ENCODE measurements at places on chromosomes 7 and 10.

DNA sequence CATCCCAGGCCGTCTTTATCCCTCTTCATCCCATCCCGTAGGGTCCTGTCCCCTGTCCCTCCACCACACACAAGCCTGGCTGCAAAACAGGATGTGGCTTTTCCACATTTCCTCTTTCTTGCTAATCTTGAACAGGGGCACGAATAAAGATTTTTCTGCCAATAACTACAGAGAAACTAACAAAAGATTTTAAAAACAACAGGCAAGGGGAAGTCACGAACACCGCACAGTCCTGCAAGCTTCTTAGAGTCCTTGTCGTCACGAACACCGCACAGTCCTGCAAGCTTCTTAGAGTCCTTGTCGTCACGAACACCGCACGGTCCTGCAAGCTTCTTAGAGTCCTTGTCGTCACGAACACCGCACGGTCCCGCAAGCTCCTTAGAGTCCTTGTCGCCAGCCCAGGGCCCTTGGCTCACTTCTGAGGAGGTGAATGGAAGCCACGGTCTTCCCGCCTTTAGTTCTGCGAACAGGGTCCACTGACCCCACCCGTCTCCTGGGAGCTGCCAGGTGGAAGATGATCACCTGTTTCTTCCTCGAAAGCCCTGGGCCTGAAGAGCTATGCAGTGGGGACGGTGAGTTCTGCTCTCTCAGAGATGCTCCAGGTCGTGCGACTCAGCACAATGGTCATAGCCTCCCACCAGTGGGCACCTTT, 10.3 kb upstream of the INSIG1 start:
- no peak for DNase-seq

DNA sequence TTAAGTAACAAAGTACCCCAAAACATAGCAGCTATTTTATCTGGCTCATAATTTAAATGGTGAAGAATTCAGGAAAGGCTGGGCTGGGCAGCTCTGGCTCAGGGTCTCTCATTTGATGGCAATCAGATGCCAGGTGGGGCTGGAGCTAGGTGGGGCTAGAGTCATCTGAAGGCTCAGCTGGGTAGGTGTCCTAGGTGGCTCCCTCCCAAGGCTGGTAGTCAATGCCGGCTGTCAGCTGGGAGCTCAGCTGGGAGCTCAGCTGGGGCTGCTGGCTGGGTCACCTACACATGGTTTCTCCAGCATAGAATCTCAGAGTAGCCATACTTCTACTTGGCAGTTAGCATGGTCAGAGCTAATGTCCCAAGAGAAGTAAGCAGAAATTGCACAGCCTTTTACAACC, 34.1 kb downstream of the OSBPL3 start:
- no peak for DNase-seq

- DNase-seq, result no peak
Observed at GRCh38 chr7:31443457-31443856, 70.4 kb upstream of the ITPRID1 start.

- DNase-seq, result no peak
Observed at GRCh38 chr10:129905553-129905952, 58.5 kb downstream of the EBF3 start.

DNA sequence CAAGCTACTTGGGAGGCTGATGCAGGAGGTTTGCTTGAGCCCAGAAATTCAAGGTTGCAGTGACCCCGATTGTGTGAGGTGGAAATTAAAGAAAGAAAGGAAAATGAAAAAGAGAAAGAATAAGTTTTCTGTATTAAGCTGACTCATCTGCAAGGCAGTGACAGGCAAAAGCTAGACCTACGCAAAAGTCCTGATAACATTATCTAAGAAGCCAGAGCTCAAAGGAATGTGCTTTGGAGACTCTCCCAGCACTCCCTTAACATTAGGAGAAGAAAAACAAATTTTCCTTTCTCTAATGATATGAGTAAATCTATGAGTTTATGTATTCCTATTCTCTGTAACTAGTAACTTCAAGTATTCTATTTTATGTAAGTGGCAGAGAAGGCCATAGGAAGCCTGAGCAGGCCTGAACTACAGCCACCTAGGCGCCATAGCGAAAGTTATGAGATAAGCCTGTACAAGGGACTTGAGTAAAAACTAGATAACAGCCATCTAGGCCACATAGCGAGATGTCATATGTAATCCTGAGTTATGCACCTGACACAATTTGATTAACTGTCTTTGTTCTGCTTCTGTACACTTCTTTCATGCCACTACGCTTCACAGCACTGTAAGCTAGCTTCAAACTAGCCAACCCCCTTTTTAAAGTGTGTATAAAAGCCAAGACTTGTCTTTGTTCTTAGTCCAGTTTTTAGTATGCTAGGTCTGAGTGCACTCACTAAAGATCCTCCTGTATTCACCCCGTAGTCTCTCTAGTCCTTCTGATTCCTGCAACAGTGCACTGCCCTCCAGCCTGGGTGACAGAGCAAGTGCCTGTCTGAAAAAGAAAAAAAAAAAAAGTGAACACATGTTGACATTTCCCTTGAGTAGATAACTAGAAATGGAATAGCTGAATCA, 9.4 kb upstream of the ZWINT start:
- no peak for DNase-seq

DNA sequence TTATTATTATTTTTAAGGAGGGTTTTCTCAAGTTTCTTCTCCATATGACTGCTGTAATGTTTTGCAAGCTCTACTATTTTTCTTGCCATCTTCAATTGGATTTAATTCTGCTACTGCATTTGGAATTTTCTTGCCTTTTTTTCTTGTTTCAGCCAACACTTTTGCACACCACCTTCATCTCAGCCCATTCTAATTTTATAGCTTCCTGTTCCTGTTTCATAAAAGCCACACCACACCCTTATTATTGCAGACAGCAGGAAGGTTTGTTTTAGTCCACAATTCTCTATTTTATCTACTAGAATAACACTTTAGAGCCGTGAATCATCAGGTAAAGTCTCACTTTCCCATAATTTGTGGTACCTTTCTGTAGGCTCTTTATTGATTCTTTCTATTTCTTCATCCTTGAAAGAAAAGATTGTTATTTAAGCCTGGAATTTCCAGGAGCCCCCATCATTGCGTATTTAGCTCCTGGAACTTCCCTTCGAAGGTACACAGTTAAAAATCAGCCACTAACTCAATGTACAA, 209.3 kb upstream of the TBX20 start:
- no peak for DNase-seq

- DNase-seq, result no peak
Observed at GRCh38 chr10:71771821-71772617, 1.3 kb downstream of the VSIR start.

DNA sequence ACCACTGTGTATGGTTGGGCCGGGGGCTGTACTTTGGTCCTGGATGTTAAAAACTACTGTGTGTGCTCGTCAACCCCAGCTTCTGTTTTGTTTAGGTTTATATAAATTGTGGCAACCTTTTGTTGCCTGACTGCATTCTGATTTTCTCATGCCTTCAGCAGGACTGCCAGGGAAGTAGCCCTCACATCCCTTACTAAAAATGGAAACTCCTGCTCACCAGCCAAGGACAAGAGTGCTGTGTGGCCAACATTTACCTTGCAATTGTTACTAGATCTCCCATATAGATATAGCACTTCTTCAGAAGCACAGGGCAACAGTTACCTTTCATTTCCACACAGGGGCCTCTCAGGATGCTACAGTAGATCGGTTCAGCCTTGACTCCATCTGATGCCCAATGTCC, 174.4 kb downstream of the TAX1BP1 start:
- no peak for DNase-seq

GRCh38 chr10:103855424-103855823, at the start of gene SH3PXD2A:
Gene SH3PXD2A, minus strand, starts transcription at chr10:103855576. Its CDS starts 310 bp downstream, at chr10:103855266.
- no peak for DNase-seq

DNA sequence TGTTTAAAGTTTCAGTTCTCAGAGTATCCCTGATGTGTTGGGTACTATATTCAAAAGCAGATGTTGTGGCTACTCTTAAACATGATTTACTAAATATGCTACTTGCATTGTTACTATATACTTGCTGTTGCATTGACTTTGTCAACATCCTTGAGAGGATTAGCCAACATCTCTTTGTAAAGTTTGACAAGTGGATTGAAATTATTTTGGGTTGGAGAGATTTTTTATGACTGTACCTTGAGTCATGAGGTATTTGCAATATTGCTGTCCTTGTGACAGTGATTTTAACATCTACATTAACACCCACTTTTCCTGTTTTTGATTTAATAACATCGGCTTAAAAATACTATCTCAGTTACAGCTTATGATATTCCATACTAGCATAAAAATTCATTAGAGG, 31.9 kb downstream of the MRC1 start:
- DNase-seq, result no peak

DNA sequence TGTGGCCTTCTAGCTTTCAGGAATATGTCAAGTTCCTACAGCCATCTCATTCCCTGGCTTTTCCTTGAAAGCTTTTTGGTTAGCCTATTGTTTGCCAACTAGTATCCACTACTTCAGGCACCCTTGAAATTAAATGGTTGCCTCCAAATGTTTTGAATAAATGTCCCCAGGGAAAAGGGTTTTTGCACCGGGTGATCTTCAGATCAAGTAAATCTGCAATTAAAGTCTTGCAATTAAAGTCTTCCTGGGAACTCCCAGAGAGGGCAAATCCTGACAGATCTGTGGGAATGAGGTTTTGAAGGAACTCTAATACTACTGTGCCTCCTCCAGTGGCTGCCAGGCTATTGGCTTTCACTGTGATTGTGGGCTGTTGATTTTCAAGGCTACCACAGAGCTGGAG, 17.7 kb upstream of the ZNRF2 start:
- DNase-seq, result no peak

DNA sequence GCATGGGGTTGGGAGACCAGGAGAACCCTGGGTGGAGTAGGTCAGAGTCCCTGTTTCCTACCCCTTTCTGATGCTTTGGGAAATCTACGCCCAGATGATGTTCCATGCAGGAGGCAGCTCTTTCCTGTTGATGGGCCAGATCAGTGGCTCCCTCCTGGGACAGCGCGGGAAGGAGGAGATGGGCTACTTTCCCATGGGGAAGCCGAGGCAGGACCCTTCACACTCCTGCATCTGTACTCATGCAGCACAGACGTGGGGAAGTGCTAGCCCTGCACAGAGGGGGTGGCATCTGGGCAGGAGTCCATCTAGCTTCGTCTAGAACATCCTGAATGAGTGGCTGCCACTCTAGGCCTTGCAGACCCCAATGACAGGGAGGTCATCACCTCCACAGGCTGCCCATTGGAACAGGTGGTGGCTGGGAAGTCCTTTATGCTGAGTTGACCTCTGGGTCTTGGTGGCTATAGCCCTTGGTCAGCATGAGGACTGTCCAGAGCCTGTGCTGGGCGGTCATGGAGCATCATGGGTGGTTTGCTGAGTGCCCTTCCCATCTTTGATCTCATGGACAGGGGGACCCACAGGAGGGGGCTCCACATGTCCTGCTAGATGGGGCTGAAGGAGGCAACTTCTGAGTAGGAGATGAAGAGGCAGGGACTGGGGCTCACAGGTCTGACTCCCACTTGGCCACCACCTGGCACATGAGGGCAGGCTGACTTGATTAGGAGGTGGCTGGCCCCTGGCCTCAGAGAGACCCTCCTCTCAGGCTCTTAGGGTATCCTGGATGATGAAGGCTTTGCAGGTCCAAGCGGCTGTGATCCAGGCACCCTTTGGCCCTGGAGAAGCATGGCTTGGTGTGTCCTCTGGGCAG, 24.6 kb downstream of the RAMP3 start:
- DNase-seq, result no peak

- DNase-seq, result no peak
Observed at GRCh38 chr7:1812509-1813393, 142.7 kb downstream of the ELFN1 start.

- no peak for DNase-seq
Observed at GRCh38 chr7:91405092-91405788, 141.0 kb downstream of the FZD1 start.

- DNase-seq, result no peak
Observed at GRCh38 chr7:149027055-149027454, 1.2 kb downstream of the PDIA4 start.

GRCh38 chr10:86630079-86630478, 24.3 kb upstream of the OPN4 start:
- no peak for DNase-seq
